NCI-H510A (cell line): ENCODE measurements at places on chromosomes 12 and 14.

DNA sequence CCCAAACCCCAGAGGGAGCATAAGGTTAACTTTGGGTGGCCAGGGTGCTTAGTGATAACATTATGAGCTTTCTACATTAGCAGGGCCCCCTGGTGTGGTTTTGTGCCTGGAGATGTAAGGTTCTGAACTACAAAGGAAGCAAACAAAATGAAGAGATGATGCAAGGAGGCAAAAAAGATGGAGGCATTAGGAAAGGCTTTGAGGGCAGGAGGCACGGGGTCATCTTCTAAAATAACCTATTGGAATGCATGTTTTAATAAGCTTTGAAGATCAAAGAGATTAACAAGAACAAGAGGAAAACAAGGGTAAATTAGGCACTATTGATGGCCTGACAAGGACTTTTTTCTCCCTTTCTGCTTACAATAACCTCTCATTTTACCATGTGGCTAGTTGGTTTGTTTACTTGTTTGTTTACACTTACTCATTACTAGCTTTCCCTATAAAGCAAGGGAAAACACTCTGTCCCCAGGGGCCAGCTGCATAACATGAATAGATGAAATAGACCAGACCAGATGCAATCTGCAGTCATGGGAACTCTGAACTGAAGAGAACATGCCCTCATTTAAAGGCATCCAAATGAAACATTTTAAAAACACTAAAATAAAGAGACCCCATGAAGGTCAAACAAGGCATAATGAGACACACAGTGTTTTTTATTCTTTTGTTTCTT lies 390.3 kb downstream of the DIO2 start:
- DNase-seq, result no peak

GRCh38 chr14:54839701-54840119 lies 62.9 kb downstream of the GCH1 start:
- DNase-seq, result no peak

DNA sequence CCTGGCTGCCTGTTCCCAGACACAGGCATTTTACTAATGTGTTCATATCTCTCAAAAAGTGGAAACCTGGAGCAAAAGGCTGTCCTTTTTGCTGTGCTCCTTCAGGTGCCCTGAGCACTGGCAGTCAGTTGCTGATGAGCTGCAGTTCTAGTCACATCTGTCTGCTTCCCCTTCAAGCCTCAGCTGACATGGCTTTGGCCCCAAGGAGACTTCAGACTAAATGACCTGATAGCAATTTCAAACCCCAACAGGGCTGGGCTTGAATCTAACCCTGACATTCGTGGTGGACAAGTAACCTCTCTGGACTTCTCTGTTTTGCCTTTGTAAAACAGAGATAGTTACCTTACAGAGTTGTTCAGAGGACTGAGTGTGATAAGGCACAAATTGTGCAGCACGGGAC lies 5.7 kb downstream of the SERPINA9 start:
- DNase-seq, result no peak

GRCh38 chr12:80715713-80716249 lies 931 bp upstream of the MYF5 start:
- no peak for DNase-seq

GRCh38 chr12:49698619-49699545 lies 8.3 kb downstream of the FMNL3 start:
- no peak for DNase-seq

DNA sequence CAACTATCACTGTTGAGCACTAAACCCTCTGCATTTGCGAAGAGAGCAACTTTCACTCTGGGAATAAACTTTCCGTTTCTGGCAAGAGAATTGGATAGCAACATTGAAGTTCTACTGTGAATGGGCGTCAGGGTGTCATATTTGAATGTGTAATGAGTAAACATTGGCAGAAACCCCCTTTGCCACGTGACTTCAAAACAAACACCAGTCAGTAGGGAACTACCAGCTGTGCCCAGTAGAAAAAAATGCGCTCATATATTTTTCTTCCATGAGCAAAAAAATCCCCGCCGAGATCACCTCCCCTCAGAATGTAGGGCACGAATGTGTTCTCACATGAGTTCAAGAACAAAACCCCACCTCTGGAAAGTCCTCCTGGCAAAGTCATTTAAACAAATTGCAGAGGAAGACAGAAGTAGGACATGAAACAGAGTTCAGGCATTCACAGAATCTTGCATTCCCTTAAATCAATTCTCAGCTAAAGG lies 80.6 kb downstream of the BTG1 start:
- DNase-seq, result peak; percentile 27

GRCh38 chr14:45084946-45085346 lies 1.0 kb downstream of the PRPF39 start:
- DNase-seq, result no peak

GRCh38 chr12:47207829-47208248 lies 128.1 kb upstream of the AMIGO2 start:
- no peak for DNase-seq

- no peak for DNase-seq
Observed at GRCh38 chr12:27333403-27334009, 870 bp downstream of the BMAL2 start.

DNA sequence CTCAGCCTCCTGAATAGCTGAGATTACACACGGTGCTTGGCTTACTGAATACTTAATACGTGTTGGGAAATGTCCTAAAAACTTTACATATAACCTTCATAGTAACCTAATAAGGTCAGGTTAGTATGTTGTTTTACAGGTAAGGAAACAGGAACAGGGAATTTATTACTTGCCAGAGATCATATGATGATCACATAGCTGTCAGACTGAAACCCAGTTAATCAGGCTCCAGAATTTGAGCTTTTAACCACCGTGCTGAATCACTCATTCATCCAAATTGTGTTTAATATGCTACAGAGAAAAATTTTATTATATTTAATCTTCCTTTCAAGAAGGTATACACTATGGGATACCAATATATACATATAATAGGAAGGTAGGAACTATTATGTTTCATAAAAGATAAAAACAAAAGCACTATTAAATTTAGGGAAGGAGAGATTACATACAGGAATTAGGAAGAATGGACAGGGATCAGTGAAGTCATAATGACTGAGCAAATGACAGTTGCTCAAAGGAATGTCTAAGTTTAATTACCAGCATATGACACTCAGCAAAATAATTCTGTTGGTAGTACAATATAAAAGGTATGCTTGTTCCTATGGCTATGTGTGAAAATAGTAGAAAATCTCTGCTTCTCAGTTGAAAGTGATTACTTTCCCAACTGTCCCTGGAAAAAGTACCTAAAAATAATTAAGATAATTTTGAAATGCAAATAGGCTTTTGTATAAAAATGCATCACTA lies 59.3 kb downstream of the HEATR5A start:
- DNase-seq, result no peak

- no peak for DNase-seq
Observed at GRCh38 chr12:126747530-126748149, 1519.3 kb upstream of the TMEM132C start.

DNA sequence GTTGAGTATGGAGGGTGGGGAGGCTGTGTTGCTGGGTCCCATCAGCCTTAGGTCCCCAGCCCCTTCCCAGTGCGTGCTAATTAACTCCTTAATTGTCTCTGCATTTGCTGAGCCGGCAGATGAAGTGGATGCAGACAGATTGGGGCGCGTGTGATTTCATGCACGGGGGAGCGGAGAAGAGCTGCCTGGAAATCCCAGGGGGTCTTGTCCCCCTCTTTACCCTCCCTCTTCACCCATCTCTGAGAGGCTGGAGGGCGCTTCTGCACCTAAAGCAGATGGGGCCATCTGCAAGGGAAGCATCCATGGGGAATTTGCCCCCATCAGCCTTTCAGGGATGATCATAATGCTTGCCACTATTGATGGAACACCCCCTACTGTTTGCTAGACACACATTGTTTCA lies 4.4 kb upstream of the ASIC1 start:
- DNase-seq, result no peak

DNA sequence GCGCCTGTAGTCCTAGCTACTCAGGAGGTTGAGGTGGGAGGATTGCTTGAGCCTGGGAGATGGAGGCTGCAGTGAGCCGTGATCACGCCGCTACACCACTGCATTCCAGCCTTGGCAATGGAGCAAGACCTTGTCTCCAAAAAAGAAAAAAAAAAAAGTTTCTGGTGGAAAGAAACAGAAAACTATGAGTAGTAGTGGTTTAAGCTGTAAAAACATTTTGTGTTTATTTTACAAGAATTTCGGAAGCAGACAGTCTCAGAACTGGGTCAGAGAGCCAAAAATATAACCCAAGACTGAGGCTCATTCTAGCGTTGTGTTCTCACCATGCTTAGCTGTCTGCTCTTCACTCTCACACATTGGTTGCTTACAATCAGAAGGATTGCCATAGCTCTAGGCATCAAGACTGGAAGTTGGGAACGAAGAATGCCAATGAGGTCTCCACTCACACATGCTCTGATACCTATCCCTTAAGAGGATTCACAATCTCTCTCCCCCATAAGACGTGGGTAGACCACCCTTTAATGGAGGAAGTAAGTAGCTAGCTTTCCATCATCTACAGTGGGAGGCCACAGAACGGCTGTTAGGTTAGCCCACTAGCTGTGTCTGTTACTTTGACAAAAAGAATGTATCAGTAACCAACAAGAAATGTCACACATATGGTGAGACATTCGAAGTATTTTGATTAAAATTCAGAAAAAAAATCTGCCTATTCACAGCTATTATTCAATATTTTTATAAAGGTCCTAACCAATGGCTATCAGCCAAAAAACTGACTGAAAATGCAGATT lies 117.6 kb upstream of the RASSF8 start:
- no peak for DNase-seq

DNA sequence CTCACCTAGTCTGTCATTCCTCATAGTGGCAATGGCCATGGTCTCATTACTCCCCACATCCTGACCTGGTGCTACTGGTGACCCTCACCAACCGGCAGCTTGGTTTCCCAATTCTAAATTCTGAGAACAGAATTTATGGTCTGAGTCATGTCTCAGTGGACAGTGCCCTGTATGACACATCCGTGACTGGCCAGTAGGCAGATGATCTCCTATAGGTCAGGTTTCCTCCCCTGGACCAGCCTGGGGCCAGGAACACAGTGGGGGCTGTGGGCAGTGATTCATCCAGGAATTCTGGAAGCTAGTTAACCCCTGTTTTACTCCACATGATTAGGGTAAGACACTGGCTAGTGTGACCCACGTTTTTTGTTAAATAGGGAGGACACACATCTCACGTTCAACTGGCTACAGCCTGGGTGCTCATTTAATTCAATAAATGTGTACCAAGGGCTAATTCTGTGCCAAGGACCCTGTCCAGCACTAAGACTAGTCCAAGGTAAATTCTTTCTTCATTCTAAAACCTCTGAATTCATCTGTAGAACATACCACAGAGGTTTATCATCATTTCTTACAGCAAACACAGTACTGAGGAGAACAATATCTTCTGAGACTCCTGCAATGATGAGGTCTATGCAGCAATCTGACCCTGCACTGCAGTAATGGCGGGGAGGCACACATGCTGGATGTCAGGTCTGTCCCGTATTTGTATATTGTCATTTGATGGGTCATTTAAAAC lies 249.6 kb upstream of the TBX3 start:
- DNase-seq, result no peak

DNA sequence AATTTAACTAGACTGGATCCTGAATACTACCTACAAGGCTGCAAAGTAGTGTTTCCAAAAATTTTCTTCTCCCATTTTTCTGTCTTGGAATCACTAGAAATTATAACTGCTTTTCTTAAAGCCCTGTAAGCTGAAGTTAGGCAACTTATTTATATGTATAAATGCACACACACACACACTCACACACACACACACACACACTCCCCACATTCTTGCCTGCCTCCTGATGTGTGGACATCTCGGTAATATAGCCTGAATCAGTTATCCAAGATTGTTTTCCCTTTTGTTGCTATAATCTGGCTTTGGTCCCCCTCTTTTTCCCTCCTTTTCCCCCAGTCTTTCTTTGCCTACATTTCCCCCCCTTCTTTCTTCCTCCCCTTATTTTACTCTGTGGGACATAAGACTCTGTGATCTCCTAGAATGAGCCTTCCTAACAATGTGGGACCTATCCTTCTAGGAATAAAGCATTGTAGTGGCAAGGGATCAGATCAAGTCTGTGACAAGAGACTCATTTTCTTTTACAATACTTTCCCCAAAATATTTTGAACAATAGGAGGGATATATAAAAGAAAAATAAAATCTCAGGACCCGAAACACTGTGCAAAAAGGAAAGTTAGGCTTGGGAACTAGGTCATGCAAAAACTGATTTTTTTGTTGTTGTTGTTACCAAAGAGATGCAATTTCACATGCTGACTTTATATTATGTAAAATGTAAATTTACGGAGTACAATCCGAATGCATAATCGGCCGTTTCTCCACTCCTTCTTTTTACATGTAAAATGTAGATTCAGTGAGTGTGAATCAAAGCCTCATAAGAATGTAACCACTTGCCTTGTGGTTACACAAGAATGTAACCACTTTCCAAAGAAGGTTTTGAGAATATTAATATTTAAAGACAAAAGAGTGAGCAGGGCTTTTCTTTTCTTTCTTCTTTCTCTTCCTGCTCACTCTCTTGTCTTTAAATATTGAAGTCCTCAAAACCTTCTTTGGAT lies 26.3 kb upstream of the CD69 start:
- DNase-seq, result no peak

- no peak for DNase-seq
Observed at GRCh38 chr14:101056446-101056845, 152.9 kb upstream of the RTL1 start.

GRCh38 chr12:109773384-109774011 lies 59.7 kb downstream of the TRPV4 start:
- DNase-seq, result no peak

GRCh38 chr12:32069071-32069470 lies 37.6 kb upstream of the BICD1 start:
- DNase-seq, result no peak
